ENCODE measurements at places on chromosomes 2 and 18.

DNA sequence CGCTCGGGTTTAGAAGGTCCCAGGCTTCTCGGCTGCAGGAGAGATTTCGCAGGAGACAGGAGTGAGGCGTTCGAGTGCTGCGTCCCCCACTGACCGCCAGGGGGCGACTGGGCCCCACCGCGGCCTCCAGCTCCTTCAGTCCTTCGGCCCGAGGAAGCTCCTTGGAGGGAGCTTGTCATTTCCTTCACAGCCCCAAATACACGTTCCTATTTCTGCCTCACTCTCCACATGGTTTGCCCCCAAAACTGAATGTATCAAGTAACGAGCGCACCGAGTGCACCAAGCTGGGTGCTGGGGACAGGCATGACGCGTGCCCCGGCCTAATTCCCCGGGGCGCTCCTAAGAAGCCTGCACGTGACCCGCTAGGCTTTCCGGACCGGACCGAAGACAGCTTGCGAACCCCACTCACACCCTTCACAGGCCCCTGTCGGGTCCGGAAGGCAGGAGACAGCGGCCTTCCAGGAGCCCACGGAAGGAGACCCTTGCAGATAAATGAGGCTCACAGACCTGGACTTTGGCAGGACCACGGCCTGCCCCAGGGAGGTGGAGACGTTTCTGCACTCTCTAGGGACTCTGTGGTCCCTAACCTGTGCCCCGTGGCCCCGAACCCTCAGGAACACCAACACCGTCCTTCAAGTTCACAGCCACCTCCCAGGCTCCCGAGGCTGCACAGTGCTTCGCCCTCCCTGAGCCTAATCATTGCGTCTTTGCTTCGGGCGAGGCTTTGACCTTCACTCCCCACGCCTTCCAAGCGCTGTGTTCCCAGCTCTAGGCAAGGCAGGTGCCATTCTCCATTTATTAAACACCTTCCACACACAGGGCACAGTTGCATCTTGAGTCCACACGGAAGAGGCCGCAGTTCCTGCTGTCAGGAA is 13.0 kb upstream of the FAHD2A start:
- DNase-seq, result no peak

DNA sequence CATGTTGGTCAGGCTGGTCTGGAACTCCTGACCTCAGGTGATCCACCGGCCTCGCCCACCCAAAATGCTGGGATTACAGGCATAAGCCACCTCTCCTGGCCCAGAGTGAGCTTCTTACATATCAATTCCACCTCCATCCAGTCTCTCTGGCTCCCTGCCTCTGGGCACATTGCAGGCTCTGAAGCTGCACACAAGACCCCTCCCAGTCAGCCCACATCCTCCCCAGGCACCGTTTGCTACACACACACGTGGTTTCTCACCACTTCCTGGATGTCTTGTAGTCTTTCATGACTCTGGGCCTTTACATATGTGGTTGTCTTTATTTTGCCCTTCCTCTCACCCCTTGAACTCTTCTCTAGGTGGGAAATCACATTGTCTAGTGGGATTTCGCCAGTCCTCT is 64.0 kb upstream of the CABLES1 start:
- DNase-seq, result peak; percentile 76

DNA sequence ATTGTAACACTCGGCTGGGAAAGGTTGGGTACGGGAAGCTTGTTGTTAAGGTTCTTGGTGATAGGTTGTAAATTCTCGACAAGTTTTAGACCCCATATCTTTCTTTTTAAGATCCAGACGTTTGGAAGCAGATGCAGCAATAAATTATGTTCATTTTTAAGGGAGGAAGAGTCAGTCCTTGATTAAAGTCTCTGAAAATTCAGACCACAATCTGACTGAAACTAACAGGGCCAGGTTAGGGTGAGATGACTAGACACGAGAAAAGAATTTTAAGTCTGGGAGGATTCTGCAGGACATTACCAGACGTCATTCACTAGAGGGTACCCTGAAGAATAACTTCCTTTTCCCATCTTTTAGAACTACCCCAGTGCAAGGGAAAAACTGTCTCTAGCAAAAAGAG is 16.1 kb downstream of the WIPF1 start:
- DNase-seq, result no peak

GRCh38 chr2:152453129-152453911 is 118.3 kb downstream of the FMNL2 start:
- DNase-seq, result no peak

- DNase-seq, result no peak
These were observed 75.3 kb upstream of the PPP1CB start for GRCh38 chr2:28676152-28676835.

GRCh38 chr2:118936306-118936705 is 5.7 kb upstream of the MARCO start:
- no peak for DNase-seq

DNA sequence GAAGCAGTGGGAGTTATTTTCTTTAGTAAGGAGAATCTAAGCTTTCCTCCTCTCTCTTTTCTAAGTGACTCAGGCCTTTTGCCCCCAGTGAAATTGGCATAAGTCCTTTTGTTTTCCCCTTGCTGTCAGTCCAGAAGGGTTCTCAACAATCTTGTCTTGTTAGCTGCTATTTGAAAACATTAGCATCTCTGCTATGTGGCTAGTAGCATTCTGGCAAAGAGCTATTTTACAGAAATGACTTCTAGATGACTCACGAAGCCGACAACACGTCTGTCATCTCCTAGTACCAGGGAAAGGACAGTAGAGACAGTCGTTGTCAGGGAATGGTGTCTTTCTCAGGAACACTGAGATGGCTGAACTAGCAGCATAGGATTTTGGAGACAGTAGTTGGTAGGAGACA is 14.7 kb downstream of the SMARCAL1 start:
- no peak for DNase-seq

GRCh38 chr2:218272531-218273212 is 2.4 kb downstream of the PNKD start:
- peak; percentile 62 for DNase-seq

DNA sequence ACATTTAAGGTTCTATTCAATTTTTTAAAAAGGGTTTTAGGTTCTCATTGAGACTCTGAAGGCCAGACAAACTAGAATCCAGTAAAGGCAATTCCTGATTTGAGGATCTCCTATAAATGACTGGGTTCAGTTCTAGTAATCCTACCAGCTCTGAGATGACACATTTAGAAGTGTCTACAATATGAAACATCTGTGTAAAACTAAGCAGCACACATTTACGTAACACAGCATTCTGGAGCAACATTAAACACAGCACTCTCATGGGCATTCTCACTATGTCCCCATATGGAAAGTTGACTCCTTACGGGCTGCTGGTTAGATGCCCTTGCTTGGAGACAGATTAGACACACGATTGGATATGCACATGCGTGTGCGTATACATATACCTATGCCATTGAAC is 114.4 kb downstream of the ZNF385B start:
- DNase-seq, result no peak

- no peak for DNase-seq
These were observed 1.5 kb downstream of the CRYBA2 start for GRCh38 chr2:218991674-218992168.

DNA sequence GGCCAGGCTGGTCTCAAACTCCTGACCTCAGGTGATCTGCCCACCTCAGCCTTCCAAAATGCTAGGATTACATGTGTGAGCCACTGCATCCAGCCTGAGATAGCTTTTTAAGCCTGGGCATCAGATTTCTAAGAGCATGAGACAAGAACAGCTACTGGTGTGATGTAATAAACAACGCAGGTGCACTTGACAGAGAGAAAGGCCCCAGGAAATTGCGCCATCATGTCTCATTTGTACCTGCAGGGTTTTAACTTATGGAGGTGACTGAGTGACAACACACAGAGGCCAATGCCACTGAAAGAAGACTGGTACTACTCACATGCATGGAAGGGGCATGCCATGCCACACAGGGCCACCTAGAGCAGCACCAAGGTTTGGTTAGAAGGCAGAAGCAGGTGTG is 209.4 kb downstream of the SP3 start:
- no peak for DNase-seq

DNA sequence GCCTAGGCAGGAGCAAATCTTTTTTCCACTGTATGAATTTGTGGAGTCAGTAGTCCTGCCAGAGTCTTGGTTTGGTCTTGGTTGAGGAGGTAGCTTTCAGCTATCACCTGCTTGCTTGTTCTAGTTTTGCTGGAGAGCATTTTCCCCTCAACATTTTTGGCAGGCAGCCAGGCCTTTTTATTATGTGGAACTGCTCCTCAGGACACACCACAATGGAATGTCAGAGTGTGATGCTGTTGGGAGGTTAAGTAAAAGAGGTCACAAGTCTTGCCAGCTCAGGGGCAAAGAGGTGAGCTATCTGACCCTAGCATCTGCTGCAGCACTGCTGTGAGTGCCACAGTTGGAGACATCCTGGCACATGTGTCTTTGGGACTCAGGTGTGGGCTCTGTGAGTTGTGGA is 258.0 kb downstream of the CNTNAP5 start:
- DNase-seq, result no peak

DNA sequence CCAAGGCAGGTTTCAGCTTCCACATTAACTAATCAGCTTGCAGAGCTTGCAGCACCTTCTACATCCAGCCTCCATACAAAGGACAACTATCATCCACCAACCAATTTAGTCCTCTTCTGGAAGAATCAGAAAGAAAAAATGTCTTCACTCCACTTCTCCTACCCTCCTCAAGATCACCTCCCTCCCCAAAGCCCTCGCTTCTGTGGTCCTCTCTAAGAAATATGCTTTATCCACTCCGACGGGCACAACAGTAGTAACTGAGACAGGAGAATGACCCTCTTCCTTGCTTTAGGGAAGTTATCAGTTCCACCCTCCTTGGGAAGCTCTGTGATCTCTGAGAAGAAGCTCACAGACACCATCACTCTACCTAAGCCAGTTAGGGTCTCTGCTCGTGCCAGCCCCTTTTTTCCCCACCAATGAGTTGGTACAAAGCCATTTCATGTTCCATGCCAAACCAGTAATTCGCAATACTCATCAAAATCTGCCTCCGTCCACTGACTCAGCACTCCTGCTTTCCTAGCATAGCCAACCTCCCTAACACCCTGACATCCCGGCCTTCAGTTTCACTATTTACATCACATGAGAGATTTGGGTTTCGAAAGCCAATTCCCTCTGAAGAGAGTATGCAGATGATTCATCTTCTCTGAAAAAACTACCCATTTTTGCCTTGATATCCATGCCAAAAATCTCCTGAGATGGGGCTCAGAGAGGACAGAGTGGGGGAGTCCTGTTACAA is 114.1 kb upstream of the PKDCC start:
- no peak for DNase-seq

- DNase-seq, result no peak
These were observed 1709.1 kb upstream of the LRRTM1 start for GRCh38 chr2:82013641-82014040.

DNA sequence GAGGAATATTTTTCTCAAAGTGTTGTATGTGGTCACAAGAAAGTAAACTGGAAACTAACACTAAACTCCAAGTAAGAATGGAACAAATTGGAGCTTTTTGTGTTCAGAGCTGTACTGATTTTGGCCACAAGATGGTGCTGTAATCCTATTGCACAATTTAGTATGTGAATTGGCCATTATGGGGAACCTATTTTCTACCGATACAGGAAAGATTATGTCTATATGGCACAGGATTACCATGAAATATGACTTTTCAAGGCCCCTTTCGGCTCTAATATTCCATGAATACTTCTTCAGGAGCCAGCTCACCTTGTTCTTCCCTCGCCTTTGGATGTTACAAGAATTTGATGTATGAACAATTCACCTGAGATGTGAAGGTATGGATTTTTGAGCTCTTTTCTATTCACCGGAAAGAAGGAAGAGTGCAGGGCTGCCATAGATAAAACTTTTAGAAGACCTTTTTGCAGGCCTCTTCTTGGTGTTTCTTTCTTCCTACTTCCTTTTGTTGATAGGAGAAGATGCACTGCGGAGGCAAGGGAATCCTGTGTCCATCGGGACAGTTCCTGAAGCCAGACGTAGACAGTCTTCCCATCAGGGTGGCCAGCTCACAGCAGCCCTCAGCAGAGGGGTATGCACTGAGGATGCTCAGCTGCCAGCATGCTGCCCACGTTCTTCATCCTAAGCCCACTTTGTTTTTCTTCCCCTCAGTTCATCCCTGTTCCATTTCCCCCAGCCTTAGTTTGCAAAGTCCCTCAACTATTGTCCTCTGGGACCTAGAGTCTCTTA is 13.3 kb downstream of the MRPL44 start:
- DNase-seq, result peak; percentile 55

- DNase-seq, result no peak
These were observed 122.6 kb upstream of the SPRED2 start for GRCh38 chr2:65554765-65555591.

DNA sequence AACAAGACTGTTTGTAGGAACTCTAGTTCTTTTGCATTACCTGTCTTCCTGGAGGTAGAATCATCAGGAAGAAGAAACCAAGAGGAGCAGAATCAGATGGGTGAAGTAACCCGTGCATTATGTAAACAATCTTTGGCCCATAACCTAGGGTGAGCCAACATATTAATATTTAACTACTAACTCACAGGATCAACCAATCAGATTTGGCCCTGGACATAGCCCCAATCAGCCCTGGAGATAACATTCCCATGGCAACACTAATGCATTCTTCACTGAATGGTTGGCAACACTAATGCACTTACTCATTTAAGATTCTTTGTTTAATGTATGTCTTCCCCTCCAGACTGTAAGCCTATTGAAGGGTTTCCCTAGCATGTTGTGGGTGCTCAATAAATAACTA is 72.0 kb upstream of the CTAGE1 start:
- DNase-seq, result no peak

DNA sequence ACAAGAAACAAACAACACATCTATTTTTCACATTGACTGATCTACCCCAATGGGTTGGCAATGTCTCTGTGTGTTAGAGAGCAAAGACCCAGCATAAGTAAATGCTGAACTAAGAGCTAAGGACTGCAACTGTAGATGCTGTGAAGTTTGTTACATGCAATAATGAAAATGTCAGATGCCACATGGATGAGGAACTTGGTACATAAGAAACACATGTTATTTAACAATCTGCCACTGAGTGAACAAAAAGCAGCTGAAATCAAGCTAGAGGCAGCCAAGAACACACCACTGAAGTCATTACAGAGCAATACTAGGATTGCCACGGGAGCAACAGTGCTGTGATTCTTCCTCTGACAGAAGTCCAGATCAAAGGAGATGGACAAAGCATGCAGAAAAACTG is 389.4 kb downstream of the CDH2 start:
- DNase-seq, result no peak

- no peak for DNase-seq
These were observed 73.1 kb downstream of the MAPK4 start for GRCh38 chr18:50632895-50633515.

DNA sequence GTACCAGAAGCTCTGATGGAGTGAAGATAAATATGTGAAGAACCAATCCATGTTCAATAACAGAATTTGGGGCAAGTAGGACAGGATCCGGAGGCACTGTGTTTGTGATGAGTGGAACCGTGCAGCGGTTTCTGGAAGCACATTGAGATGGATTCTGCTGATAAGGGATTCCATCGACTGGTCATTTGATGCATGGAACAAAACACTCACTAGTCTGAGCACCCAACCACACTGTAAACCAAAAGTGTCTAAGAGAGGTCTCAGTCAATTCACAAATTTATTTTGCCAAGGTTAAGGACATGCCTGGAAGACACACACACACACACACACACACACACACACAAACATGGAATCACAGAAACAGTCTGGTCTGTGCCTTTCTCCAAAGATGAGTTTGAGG is 459.5 kb downstream of the FBXO15 start:
- no peak for DNase-seq

Measured in CD8-positive, alpha-beta T cell (primary cell).